ENCODE measurements at places on chromosomes 2 and 18. TPM values are rescaled to one million over a fixed set of nuclear protein-coding genes. Genes with fewer than 3 reads are reported as not detected.

Gene FOXD4L1
- total RNA-seq: not detected

Gene RAB27B
- total RNA-seq: 0.66 TPM

- no peak for DNase-seq
- H3K27me3 ChIP-seq: no peaks in the 10 kb centered on the region
- no peak overlapping the region for H3K27ac ChIP-seq
- peaks cover 25% of the 10 kb centered on the region for H3K4me1 ChIP-seq
- H3K36me3 ChIP-seq: no peaks in the 10 kb centered on the region
These were observed 166.7 kb upstream of the GLI2 start for GRCh38 chr2:120568975-120569268.

- no peak overlapping the region for H3K4me3 ChIP-seq
- H3K4me1 ChIP-seq: no peaks in the 10 kb centered on the region
- H3K27me3 ChIP-seq: no peaks in the 10 kb centered on the region
- no peak for DNase-seq
- H3K27ac ChIP-seq: no peak overlapping the region
These were observed 27.0 kb downstream of the TMEM182 start for GRCh38 chr2:102788885-102789260.

DNA sequence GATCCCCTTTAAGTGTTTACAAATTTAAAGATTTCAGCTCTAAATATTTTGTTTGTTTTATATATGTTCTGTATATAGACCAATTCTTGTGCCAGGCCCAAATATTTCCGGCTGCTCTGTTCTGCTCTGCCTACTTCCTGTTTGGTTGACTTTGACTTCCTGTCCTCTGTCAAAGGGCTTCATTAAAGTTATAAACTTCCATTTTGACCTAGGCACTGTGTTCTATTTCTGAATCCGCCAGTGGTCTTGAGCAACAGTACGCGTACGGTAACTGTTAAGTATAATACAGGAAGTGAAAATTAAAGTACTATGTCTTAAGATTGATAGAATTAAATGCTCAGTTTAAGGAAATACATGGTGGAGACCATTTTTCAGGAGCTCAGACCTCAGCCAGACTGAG, 13.5 kb upstream of the REL start:
- DNase-seq: no peak
- no peaks in the 10 kb centered on the region for H3K36me3 ChIP-seq
- H3K27me3 ChIP-seq: no peaks in the 10 kb centered on the region
- no peak overlapping the region for H3K4me3 ChIP-seq

- H3K4me1 ChIP-seq: peaks cover 4% of the 10 kb centered on the region
- DNase-seq: no peak
- H3K27me3 ChIP-seq: no peaks in the 10 kb centered on the region
- no peaks in the 10 kb centered on the region for H3K36me3 ChIP-seq
- H3K27ac ChIP-seq: no peak overlapping the region
- H3K4me3 ChIP-seq: no peak overlapping the region
These were observed 100.8 kb upstream of the KCTD1 start for GRCh38 chr18:26649193-26649543.

GRCh38 chr2:62102402-62102920, 93.5 kb upstream of the B3GNT2 start:
- H3K27ac ChIP-seq: no peak overlapping the region
- H3K4me3 ChIP-seq: no peak overlapping the region
- no peaks in the 10 kb centered on the region for H3K27me3 ChIP-seq
- no peak for DNase-seq
- H3K4me1 ChIP-seq: no peaks in the 10 kb centered on the region

- peaks cover 6% of the 10 kb centered on the region for H3K4me1 ChIP-seq
- H3K36me3 ChIP-seq: no peaks in the 10 kb centered on the region
- H3K27me3 ChIP-seq: no peaks in the 10 kb centered on the region
- H3K27ac ChIP-seq: peak overlapping the region; percentile 2
- H3K4me3 ChIP-seq: no peak overlapping the region
- DNase-seq: no peak
These were observed 207.3 kb upstream of the GYPC start for GRCh38 chr2:126448611-126449010.
